ENCODE measurements at places on chromosomes 2 and 18.

DNA sequence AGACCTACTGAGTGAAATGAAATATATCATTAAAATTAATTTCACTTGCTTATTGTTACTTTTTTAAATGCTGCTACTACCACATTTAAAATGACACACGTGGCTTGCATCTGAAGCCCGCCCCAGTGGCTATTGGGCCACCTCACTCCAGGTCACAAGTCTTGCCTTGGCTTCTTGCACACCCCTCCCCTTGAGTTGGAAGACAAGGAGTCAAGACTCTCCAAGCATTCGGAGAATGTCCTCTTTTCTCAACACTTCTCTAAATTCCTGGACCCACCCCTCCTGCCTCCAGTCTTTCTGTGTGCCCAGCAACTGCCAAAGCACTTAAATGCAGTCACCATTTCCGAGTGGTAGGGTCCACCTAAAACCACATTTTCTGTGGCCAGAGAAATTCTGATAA lies 73.4 kb downstream of the ZBTB7C start:
- no peak for DNase-seq

GRCh38 chr18:79496978-79497637 lies 101.4 kb downstream of the NFATC1 start:
- DNase-seq = peak; percentile 41

DNA sequence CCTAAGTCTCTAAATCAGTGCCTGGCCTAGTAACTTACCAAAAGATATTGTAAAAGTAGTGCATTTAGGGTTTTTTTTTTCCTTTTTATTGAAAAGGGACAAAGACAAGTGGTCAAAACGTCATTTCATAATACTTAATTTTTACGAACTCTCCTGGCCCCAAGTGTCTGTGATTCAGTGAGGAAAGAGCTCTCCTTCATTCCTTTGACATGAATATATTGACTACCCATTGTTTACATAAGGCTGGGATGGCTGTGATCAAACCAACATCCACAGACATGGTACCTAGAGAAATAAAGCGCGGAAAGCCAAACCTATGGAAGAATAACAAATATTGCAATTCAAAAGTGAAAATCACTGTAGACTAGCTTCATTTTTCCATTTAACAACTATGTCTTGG lies 198.4 kb downstream of the BABAM2 start:
- DNase-seq = no peak

- DNase-seq = no peak
Observed at GRCh38 chr2:233358335-233358734, 4.0 kb downstream of the DGKD start.

DNA sequence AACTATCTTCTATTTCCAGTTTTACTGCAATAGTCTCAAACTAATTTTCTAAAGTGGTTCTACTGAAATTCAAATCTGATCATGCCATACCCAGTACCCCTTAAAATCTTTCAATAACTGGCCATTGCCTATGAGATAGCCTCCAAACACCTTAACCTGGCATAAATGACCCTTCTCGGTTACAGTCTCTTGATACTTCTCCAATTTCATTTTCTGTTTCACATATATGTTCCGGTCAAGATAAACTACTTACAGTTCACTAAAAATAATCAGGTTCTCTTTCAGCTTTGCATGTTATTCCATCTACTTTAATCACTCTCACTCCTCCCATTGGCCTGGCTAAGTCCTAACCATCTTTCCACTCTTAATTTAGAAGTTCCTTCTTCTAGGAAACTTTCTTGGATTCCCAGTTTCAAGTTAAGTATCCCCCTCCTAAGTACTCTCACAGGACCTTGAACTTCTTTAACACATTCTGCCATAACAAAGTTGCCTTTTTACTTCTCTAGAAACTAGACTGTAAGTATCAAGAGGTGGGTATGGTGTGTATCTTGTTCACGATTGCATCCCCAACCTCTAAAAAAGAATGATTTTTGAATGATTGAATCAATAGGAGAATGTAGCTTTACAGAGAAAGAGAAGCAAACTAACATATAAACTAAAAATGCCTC lies 110.2 kb upstream of the RBBP8 start:
- DNase-seq = no peak

GRCh38 chr2:219358170-219359075 lies 25.9 kb upstream of the RESP18 start:
- DNase-seq = no peak

DNA sequence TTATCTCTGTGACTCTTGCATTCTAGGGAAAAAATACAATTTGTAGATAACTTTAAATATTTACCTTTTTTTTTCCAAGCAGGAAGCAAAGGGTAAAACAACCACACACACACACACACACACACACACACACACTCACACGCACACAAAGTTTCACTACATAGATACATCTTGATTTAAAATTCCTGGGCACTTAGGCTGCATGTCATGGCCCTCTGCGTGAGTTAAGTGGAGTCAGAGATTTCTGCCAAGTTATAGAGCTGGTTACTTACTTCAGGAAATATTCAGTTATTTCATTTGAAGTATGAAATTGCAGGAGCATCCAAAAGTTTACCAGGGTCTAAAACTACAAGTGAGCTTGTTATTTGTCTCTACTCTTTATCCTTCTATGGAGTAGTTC lies 612.0 kb downstream of the IRS1 start:
- no peak for DNase-seq

- DNase-seq = no peak
Observed at GRCh38 chr18:25594351-25594750, 242.4 kb upstream of the ZNF521 start.

GRCh38 chr2:55047677-55048299 lies 2.5 kb downstream of the RTN4 start:
- DNase-seq = peak; percentile 53

GRCh38 chr2:60766283-60766682 lies 10.2 kb downstream of the PAPOLG start:
- no peak for DNase-seq

DNA sequence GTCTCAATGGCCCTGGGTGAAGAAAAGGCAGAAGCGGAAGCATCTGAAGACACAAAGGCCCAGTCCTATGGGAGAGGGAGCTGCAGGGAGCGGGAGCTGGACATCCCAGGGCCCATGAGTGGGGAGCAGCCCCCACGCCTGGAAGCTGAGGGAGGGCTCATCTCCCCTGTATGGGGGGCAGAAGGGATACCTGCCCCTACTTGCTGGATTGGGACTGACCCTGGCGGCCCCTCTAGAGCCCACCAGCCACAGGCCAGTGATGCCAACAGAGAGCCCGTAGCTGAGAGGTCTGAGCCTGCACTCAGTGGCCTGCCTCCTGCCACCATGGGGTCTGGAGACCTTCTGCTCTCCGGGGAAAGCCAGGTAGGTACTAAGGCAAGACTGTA lies 13.2 kb downstream of the CEP68 start:
- DNase-seq = no peak

- no peak for DNase-seq
Observed at GRCh38 chr2:191222507-191222906, 22.7 kb upstream of the MYO1B start.

- DNase-seq = no peak
Observed at GRCh38 chr2:173149491-173149890, 73.8 kb downstream of the MAP3K20 start.

DNA sequence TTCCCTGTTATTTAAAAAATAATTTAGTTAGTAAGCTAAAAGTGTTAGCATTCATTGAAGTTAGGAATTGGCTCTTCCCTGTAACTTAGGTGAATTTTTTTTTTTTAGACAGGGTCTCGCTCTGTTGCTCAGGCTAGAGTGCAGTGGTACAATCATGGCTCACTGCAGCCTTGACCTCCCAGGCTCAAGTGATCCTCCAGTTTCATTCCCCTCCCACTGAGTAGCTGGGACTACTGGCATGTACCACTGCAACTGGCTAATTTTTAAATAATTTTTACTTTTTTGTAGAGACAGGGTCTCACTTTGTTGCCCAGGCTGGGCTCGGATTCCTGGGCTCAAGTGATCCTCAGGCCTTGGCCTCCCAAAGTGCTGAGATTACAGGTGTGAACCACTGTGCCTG lies 66.4 kb downstream of the CERS6 start:
- DNase-seq = no peak

- no peak for DNase-seq
Observed at GRCh38 chr18:70290482-70291294, 1.8 kb downstream of the SOCS6 start.

DNA sequence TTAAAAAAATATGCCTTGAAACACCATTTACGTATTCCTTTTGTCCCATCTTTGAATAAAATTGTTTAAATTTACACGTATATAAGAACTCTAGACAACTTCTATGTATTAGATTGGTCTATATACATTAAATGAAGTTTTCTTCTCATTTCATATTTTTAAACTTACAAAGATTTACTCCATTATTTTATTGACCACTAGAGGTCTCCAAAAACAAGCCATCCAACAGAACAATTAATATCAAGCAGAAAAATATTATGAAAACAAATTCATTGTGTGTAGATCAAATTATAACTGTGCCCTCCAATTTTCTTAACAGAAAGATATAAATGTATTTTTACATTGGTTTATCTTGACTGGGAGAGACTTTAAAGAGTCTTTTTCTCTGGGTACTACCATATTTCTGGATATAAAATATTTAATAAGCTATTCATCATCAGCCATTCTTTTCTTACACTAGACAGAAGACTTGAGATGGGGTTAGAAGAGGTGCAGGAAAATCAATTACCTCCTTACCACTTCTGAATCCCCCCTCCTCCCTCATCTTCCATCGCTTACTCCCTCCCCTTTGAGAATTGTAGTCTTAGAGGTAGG lies 66.5 kb downstream of the DPP4 start:
- no peak for DNase-seq

DNA sequence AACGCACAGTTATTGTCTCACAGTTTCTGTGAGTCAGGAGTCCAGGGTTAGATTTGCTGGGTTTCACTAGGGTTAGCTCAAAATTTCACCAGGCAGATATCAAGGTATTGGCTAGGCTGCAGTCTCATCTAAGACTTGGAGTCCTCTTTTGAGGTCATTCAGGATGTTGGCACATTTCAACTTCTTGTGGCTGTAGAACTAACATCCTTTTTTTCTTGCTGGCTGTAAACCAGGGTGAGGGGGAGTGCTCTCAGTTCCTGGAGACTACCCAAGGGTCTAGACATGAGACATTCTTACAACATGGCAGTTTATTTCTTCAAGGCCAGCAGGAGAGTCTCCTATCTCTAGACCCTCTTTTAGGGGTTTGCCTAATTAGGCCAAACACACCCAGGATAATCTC lies 12.8 kb upstream of the CAVIN2 start:
- no peak for DNase-seq

DNA sequence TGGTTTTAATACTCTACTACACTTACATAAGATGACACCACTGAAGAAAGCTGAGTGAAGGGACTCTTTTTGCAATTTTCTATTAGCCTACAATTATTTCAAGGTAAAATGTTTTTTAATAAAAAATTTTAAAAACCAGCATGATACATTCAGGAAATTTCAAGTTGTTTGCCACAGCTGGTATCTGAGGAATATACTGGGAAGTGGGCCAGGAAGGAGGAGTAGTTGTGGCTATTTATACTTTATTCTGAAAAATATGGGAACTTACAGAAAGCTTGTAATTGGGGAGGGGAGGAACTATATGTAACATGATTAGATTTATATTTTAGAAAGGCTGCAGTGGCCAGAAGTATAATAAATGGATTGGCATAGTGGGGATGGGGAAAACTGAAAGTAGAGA lies 40.8 kb downstream of the WDR35 start:
- no peak for DNase-seq

- DNase-seq = no peak
Observed at GRCh38 chr2:167939514-167940345, 307.7 kb downstream of the STK39 start.

All from adrenal gland (tissue), 19 donors.